Activated naive CD4-positive, alpha-beta T cell treated with anti-CD3 and anti-CD28 coated beads, Interleukin-2, amount 50 U/mL, for 72 hours (primary cell): ENCODE measurements at places on chromosomes 6 and 20. TPM values are rescaled to one million over a fixed set of nuclear protein-coding genes. Genes with fewer than 3 reads are reported as not detected.

The NMBR gene
- total RNA-seq, result not detected

The PAK5 gene
- not detected for total RNA-seq

The PLN gene
- total RNA-seq, result not detected

GRCh38 chr20:33731693-33732165, at the start of gene ZNF341:
ZNF341 (plus strand) TSS chr20:33731996; CDS start chr20:33732022, 26 bp downstream.
- DNase-seq, result peak; percentile 87

The CRYBG1 gene
- total RNA-seq, result 23.0 TPM

DNA sequence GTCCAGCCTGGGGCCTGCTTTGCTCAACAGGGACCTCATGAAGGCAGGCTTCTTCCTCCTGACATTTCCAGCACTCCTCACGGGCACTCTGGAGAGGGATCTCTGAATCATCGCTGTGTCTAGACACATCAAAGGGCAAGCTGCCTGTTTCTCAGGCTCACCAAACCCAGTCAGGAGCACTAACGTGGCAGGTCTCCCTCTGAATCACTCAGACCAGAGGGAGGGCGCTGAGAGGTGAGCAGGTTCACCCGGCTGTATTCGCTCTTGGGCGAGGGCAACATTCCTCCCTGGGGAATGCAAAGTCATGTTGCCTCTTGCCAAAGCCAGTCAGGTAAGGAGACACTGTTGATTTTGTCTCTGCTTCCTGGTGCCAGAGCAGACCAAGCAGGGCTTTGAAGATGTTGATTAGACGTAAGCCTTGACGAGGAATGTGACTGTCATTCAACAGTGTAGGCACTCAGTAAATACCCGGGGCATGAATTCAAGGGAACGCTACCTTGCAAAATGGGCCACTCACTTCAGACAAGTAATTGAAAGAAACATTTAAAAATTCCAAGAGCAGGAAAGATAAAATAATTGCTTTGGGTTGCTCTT, 50.1 kb downstream of the CYP24A1 start:
- no peak for DNase-seq

DNA sequence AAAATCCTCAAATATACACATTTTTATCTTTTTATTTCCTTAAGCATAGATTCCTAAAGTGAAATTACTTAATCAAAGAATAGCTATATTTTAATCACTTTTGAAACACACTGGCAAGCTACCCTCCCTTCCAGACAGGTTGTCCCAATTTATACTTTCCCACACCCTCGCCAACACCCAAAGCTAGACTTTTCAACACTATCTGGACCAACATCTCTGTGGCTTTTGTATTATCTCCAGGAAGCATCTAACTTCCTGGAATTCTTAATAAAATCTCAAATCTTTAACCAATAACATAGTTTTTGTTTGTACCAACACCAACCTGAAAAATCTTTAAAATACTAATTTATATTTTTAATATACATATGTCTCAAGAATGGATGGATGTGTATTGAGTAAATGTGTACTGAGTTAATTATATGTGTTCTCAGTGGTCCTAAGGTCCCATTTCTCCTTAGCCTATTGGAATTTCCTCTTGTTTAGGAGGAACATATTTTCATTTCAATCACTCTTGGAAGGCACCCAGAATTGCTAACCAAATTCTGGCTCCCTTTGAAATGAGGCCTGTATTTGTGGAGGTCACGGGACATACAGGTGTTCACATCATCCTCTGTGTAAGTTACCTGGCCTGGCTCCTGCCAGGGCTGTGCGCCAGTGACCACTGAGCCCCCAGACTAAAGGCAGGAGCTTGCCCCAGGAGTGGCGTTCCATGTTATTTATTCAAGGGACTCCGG, 17.4 kb upstream of the GFOD1 start:
- DNase-seq, result no peak

- DNase-seq, result peak; percentile 80
Observed at GRCh38 chr20:325889-326644, 715 bp downstream of the SOX12 start.

- DNase-seq, result no peak
Observed at GRCh38 chr6:17957498-17957897, 29.9 kb downstream of the KIF13A start.

The MLIP gene
- total RNA-seq, result not detected

DNA sequence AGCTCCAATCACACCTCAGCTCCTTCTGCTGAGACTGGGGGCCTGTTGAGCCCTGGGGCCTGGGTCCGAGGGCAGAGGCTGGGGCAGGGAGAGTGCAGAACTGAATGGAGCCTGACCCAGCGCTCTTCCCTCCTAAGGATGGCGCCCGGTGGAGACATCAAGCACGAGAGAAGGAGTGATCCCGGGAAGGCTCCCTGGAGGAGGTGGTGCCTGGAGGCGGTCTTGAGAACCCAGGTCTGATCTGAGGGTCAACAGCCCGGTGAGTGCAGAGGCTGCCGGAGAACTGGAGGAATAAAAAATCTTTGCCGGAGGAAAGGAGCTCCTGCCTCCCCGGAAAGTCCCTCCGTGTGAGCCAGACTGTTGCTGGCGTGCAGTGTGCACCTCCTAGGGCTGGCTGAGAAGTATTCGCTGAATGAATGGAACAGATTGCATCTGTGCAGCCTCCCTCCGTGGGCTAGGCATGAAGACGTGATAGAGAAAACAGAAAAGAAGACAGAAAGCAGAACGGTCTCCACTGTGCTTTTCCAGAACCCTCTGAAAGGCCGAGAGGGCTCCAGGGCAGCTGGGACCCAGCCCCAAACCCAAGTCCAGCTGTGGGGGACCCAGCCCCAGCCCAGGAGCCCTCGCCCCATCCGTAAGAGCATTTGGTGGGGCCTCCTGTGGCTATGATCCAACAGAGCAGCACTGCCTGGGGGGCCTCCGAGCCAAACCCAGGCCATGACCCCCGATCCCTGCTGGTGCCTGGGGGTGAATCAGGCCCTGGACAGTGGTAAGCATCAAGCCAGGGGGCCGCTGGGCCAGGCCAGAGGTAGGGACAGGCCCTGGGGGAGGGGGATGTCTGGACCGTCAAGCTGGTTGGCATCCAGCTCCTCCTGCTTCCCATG, 6.9 kb upstream of the HRH3 start:
- no peak for DNase-seq

DNA sequence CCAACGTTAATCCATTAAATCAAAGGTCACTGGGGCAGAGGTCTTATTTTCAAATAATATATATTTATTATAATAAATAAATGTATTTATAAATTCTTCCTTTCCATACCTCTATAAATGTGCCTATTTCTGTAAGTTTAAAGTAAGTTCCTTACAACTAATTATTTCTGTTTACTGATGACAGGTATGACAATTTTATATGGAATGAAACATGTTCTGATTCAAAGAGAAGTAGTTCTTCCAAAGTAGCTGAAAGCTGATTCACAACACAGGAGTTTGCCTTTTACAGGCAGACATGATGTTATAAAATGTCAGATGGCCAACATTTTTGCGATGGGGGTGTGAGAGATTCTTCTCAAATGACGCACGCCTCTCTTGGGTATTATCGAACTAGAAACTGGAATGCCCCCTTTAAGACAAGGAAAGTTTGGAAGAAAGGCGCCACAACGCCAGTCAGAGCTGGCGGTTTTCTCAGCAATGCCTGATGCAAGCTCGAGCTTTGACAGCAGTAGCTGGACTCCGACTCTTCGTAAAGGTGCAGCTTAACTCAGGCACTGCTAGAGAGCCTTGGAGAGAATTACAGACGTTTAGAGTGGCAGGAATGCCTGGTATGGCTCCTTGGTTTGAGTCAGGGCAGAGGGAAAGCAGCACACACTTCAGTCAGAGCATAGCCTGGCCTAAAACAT, 92.1 kb downstream of the FOXC1 start:
- no peak for DNase-seq

DNA sequence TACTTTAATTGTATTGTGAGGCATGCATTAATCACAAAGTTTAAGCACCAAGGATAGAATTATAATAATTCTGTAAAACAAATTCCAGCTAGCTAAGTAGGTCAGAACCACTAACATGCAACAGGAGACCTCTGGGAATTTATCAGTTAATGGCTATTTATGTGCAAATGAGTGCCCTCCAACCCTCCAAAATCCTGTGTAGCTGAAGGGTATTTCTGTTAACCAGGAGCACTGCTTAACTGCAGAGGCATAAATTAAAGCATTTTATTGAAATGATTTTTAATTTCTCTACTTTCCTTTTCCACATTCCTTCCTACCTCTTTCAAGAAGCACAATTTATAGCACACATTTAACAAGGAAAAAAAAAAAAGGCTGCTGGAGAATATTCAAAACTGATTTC, 77.0 kb downstream of the MMS22L start:
- DNase-seq, result no peak

The ELOVL2 gene
- not detected for total RNA-seq

GRCh38 chr6:26408828-26409730, 7.0 kb downstream of the BTN3A1 start:
- DNase-seq, result no peak

- DNase-seq, result no peak
Observed at GRCh38 chr20:21682521-21682954, 22.9 kb upstream of the PAX1 start.

GRCh38 chr20:24960302-24960801, 11.3 kb downstream of the CST7 start:
- DNase-seq, result no peak

DNA sequence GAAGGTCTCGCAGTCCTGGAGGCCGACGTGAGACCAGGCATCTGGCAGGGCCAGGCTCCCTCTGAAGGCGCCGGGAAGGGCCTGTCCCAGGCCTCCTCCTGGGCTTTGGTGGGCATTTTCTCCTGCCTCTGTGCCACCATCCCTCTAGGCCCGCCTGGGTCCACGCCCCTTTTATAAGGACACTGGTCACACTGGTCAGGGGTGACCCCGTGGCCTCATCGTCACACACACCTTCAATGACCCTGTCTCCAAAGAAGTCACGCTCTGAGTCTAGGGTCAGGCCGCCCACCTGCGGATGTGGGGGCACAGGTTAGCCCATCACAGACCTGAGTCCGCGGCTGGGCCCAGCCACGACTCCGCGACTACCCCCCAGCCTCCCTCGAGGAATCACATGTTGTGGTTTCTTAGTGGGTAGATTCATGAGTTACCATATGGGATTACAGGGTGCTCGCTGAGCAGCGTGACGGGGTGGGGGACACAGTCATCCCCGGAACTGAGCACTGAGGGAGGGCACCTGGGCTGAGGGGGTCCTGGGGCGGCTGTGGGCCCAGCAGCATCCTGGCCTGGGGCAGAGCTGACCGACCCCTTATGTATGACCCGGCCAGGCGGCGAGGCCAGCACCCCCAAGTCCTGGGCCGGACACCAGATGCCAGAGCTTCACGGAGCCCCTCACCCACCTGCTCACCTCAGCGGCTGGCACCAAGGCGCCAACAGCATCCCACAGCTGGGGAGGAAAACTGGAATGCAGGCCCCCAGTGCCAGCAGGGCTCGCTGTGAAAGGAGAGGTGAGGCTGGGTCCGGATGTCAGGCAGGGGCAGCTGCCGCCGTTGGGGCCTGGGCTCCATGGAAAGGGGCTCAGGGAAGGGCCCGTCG, 115.9 kb downstream of the DLL1 start:
- no peak for DNase-seq

- DNase-seq, result no peak
Observed at GRCh38 chr20:59404749-59405148, 104.3 kb downstream of the EDN3 start.

The HLA-DOA gene
- 3.2 TPM for total RNA-seq

GRCh38 chr6:21228411-21228810, 365.1 kb upstream of the SOX4 start:
- no peak for DNase-seq

- no peak for DNase-seq
Observed at GRCh38 chr6:32662099-32662498, 4.4 kb downstream of the HLA-DQB1 start.

The TREM1 gene
- not detected for total RNA-seq

- DNase-seq, result no peak
Observed at GRCh38 chr20:19789009-19789408, 31.0 kb downstream of the RIN2 start.

GRCh38 chr6:110646951-110647910, 168.0 kb downstream of the CDK19 start:
- no peak for DNase-seq

DNA sequence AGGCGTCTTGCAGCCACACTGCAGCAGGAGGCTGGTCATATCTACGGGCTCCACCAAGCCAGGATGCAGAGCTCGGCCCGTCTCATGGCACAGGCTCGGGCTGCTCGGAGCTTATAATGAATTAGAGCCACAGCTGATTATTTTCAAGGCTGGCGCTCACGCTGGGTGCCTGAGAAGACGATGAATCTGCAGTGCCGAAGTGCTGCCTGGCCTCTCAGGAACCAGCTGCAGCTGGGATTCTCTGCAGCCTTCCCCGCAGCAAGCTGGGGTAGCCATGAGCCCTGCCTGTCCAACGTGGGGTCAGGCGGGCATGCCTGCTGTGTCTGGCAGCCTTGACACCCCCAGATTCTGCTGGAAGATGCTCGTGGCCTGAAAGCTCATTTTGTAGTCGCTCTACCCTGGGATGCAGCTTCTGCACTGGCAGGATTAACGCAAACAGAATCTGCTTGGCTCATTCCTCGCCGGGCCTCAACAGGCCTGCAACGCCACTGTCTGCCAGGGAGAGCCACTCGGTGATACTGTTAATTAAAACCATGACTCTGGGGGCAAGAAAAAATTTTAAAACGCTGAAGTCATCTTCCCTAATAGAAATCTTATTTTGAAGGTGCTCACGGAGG, 104.3 kb downstream of the CDH26 start:
- no peak for DNase-seq

DNA sequence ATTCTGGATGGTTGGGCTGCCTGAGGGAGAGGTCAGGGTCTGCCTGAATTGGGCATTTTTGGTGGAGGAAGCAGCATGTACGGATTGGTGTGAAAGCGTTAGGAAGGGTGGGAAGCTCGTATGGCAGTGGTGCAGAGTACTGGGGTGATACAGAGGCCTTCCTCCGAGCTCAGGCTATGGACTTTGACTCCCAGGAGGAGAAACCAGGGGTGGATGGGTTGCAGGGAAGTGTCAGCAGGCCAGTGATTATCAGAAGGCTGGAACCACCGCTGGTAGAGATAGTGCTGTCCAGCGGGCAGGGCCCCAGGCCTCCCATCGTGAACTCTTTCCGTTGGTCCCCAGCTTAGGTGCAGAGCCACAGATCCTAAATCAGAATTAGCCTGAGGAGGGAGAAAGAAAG, 5.3 kb downstream of the WFDC5 start:
- DNase-seq, result no peak

The OPRL1 gene
- total RNA-seq, result 0.32 TPM

The ENPP5 gene
- 0.66 TPM for total RNA-seq

GRCh38 chr6:158013904-158014504, 32.3 kb downstream of the SYNJ2 start:
- no peak for DNase-seq

- DNase-seq, result no peak
Observed at GRCh38 chr6:128855581-128856085, 27.3 kb upstream of the LAMA2 start.

- DNase-seq, result no peak
Observed at GRCh38 chr6:154984146-154984545, 11.0 kb upstream of the TIAM2 start.
